ENCODE measurements at places on chromosomes 11 and 22.

- no peak for DNase-seq
Measured at GRCh38 chr11:74568028-74568427, 24.4 kb upstream of the POLD3 start.

- DNase-seq: no peak
Measured at GRCh38 chr11:94776351-94777321, 8.5 kb downstream of the AMOTL1 start.

DNA sequence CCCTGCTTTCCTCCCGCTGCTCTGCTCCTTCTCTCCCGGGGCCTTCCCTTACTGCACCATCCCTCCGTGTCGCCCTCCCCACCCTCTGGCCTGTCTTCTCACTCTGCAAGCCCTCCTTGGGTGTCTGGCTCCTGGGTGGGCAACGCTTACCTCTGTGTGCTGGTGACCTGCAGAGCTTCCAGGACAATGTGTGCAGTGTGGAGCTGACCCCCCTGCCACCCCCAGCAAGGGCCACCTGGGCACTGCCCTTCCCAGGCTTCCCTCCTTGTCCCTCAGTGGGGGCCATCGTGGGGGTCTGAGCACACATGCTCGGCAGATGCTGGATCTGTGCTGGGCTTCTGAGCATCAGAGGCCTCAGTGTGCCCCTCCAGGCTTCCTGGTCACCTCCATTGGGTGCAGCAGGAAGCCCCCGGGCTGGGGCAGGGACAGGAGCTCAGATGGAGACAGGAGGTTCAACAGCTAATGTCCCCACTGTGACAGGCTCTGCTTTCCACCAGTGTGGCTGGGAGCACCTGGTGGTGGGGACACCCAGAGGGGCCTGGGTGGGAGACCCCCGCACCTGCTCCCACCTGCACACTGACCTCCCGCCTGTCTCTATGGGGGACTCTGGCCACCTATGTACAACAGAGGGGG, 7.8 kb upstream of the BRSK2 start:
- DNase-seq: no peak

GRCh38 chr22:45640941-45641621, 30.6 kb upstream of the ATXN10 start:
- DNase-seq: no peak

GRCh38 chr11:11871991-11872401, 30.2 kb downstream of the USP47 start:
- no peak for DNase-seq

DNA sequence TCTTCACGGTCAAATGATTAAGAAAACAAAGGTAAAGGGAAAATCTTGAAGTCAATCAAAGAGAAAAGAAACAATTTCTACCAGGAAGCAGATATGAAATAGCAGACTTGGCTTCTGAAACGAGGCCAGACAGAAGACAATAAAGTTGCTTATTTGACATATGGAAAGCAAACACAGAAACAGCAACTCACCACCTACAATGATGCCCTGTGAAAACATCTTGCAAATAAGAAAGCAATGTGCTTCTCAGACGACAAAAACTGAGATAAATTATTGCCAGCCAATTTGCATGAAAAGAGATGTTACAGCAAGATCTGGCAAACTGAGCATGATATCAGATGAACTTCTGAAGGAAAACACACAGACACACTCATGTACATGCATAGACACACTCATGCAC, 45.9 kb upstream of the CTSC start:
- no peak for DNase-seq

DNA sequence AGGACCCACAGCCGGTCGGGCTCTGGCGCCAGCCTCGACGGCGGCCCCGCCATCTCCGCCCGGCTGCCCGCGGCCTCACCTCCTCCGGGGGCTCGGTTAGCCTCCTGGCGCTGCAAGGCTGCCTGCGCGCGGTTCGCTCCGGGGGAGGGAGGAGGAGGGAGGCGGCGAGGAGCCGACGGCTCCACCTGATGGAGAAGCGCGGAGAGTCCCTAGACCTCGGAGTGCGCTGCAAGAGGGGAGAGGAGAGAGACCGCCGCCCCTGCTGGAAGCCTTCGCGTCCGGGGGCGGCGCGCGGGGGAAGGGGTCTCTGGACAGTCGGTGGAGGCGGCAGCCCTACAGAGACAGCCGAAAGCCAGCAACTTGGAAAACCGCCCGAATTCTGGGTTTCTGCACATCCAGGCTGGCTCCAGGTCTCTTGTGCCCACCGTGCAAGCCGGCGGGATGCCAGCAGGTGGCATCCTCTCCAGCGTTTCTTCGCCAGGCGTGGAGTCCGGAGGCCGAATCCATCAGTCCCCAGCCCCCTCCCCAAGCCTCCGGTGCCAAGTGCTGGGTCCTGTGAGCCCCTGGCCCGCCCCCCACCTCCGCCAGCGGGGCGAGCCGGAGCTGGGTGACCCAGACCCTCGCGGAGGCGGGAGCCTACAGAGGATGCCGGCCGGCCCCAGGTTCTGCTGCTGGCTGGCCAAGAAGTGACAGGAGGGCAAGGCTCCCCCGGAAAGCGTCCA, 2.9 kb upstream of the KIRREL3 start:
- DNase-seq: no peak

GRCh38 chr11:122979103-122979814, 2.4 kb downstream of the BSX start:
- DNase-seq: no peak

DNA sequence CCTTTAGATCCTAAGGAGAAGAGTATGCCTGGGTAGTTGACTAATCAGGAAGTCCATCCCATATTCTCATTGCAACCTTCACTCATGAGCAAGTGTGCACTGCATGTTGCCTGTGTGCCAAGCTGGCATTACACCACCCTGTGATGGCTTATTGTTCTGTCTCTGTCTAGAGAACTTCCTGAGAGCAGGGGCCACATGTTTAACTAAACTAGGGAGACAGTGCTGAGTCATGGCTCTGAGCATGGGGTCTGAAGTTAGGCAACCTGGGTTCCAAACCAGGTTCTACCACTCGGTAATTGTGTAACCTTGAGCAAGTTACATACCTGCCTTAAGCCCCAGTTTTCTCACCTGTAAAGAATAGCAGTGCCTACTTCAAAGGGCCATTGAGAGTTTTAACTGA, 39.6 kb downstream of the CSNK2A3 start:
- no peak for DNase-seq

DNA sequence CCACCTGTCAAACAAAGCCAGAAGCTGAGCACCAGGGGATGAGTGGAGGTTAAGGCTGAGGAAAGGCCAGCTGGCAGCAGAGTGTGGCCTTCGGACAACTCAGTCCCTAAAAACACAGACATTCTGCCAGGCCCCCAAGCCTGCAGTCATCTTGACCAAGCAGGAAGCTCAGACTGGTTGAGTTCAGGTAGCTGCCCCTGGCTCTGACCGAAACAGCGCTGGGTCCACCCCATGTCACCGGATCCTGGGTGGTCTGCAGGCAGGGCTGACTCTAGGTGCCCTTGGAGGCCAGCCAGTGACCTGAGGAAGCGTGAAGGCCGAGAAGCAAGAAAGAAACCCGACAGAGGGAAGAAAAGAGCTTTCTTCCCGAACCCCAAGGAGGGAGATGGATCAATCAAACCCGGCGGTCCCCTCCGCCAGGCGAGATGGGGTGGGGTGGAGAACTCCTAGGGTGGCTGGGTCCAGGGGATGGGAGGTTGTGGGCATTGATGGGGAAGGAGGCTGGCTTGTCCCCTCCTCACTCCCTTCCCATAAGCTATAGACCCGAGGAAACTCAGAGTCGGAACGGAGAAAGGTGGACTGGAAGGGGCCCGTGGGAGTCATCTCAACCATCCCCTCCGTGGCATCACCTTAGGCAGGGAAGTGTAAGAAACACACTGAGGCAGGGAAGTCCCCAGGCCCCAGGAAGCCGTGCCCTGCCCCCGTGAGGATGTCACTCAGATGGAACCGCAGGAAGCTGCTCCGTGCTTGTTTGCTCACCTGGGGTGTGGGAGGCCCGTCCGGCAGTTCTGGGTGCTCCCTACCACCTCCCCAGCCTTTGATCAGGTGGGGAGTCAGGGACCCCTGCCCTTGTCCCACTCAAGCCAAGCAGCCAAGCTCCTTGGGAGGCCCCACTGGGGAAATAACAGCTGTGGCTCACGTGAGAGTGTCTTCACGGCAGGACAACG, 11.7 kb downstream of the CXCR5 start:
- peak; percentile 73 for DNase-seq

DNA sequence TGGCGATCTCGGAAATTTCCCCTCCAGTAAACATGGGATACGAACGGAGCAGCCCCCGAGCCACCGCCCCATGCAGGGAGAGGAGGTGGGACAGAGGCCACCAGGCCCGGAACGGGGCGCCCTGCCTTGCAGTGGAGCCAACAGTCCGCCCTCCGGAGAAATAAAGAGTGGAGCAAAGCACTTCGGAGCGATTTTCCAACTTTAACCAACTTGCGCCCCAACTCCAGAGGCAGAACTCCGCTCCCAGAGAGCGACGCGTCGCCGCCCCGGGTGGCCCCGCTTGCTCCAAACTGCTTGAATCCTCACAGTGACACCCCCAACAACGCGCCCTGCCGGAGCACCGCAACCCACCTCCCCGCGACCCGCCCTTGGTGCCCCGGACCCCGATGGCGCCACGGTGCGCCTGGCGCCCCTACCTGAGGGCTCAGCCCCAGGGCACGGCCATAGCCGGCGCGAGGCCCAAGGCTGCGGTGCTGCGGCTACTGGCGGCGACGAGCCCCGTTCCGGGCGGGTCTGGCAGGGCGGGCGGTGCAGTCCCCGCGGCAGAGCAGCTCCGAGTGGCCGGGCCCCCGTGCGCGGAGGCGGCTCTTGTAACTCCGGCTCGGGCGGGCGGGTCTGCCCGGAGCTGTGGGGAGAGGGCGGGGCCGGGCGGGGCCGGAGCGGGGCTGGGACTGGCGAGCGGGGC, at the start of gene AHNAK:
AHNAK (minus strand) TSS at position 563 of the 685 bp plus-strand sequence. CDS start 10,708 bp downstream, outside the sequence.
- DNase-seq: peak; percentile 56

DNA sequence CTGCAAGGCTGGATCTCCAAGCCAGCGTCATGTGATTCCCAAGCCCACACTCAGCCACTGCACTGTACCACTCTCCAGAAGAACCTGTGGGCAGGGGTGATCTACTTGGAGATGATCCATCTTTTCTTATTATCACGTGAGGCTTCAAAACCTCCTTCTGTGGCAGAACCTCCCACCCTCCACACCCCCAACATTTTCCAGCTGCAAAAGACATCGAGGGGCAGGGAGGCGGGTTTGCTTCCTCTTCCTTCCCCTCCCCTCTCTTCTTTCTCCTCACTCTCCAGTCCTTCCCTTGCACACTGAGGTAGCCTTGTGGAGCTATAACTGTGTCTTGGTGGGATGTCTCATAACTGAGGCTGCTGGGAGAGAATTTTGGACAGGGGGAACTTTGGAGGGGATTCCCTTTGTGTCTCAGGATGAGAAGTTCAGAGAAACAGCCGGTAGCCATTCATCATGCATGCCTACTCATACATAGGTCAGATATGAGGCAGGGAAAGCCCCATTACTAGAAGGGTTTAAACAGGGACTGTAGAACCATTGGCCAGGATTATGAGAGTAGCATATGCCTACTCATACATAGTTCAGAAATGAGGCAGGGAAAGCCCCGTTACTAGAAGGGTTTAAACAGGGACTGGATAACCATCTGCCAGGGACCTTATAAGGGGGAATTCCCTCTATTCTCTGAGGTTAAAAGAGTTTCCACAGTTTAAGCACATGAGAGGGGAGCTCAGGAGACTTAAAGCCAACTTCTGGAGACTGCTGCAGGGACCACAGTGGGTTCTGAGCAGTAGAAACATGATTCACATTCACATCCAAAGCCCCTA, 420.7 kb upstream of the CADM1 start:
- peak; percentile 73 for DNase-seq

DNA sequence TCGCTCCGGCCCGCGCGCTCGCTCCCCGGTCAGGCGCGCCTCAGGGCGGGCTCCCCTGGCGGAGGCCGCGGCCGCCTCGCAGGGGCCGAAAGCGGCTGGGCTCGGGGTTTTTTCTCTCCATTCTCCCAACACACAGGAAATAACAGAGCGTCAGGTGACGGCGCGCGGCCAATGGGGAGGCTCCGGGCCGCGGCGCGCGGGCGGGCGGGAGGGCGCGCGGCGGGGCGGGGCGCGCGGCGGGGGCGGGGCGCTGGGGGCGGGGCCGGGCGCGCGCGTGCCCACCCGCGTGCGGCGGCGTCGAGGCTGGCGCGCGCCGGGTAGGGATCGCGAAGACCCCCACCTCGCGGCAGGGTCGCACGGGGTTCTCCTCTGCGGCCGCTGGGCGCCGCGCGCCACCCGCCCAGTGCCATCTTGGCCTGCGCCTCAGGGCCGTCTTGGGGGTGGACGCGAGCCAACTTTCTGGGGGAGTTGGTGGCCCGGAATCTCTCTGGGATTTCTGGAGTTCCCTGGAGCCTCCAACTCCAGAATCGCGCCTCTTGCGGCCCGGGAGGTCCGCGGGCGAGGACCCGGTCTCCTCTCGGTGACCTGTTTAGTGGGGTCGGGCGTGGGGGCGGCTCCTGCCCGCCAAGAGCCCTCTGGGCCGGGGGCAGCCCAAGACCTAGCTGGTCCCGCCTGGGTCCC, at the start of gene TCF20:
TCF20 (minus strand) TSS at position 144 of the 681 bp plus-strand sequence. CDS start 55,348 bp downstream, outside the sequence.
- peak; percentile 78 for DNase-seq
